Fibroblast of skin of right biceps (primary cell): ENCODE measurements at places on chromosomes 2 and 18.

DNA sequence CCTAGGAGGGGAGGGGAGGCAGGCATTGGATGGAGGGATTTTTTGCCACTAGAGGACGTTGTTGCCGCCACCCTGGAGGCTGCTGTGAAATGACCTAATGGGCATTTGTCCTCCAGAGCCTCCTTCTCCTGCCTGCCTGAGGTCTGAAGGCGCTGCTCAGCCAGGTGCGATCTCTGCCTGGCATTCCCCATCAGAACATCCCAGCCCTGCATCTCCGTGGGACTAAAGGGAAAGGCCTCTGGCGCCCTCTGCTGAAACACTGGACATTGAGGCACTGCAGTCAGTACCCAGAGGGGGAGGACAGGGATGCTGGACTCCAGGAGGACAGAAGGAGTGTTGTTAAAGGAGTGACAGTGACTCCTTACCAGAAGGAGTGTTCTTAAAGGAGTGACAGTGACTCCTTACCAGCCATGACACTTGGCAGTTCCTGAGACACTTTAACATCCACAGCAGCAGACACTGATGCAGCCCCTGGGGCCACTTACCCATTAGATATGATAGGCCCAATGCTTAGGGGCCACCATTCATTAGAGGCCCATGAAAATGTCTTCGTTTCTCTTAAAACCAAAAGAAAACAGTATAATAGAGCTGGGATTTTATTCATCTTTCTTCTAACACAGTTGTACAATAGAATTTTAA, 17.0 kb downstream of the THNSL2 start:
- peak; percentile 55 for DNase-seq

- peak; percentile 97 for DNase-seq
Observed at GRCh38 chr2:207311316-207312005, 145.7 kb upstream of the KLF7 start.

- DNase-seq = no peak
Observed at GRCh38 chr18:23701017-23701416, 11.8 kb downstream of the LAMA3 start.

- DNase-seq = no peak
Observed at GRCh38 chr2:1664076-1664605, 80.2 kb downstream of the PXDN start.

DNA sequence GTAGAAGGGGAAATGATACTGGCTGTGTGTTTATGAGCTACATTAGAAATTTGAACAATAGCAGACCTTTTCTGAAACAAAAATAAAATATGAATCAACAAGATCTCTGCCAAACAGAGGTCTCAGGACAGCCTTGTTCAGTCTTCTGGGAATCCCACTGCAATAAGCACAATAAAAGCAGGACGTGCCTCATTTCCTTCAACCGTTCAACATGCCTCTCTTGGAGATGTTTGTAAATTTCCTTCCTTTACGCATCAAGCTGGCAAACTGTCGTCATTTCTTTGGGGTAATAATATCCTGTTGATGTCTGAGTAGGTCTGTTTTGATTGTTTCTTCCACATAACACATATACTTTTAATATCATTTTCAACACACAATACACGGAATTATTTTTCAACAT, 77.2 kb downstream of the TCF4 start:
- peak; percentile 84 for DNase-seq

- peak; percentile 90 for DNase-seq
Observed at GRCh38 chr2:187541086-187542085, 12.8 kb downstream of the TFPI start.

GRCh38 chr2:128490881-128491691, 172.4 kb upstream of the HS6ST1 start:
- no peak for DNase-seq

- DNase-seq = no peak
Observed at GRCh38 chr18:75075429-75075841, 133.5 kb downstream of the PTGR3 start.

DNA sequence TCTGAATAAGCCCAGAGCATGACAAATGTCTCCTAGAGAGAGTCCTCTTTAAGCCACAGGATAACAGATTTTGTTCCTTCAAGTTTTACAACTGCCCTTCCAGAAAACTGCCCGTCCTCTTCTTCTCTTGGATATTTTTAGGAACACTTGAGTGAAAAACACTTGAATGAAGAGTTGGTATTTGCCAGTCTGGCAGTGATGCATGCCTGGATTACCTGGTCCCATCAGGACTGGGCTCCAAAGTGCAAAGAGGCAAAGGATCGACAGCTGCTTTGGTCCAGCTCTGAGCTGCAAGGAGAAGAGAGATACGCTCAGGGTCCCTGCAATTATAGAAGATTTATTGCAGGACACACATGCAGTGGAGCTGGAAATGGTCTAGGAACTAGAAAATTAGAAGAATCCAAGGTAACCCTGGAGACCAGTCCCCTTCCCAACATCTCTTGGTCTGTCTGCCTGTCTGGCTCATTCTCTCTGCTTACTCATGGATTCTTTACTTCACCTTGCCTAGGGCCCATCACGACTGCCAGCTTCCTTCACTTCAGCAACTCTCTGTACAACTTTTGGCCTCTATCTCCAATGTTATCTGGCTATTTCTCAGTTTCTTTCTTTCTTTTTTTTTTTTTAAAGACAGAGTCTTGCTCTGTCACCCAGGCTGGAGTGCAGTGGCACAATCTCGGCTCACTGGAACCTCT, 112.1 kb upstream of the SIX2 start:
- DNase-seq = no peak

DNA sequence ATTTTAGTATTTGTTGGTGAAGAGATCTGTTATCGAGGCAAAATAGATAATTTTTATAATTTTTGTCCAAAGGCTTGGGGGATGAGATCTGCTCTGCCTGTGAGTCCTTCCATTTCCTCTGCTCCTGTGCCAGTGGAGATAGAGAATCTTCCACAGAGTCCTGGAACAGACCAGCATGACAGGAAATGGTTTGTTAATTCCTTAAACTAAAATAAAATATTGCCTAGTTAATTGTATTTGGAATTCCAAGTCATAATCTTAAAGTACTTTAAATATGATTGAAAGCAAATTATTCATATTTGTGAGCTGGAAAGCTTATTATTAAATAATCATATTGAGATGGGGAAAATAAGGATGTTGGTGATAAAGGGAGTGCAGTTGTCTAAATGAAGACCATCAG, 87.8 kb downstream of the EPB41L5 start:
- no peak for DNase-seq

DNA sequence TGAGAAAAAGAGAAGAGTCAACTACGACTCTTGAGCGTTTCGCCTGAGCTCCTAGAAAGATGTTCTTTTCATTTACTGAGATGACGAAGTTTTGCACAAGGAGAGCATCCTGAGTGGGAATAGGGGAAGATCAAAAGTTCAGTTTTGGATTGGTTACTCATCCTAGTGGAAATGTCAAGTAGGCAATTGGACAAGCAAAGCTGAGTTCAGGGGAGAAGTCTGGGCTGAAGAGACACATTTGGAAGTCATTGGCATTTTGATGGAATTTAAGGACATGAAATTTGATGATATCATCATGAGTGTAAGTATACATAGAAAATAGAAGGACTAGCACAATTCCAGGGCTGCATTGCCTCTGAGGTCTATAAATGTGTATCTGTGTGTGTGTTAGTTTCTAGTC, 416.6 kb downstream of the RAD51AP2 start:
- DNase-seq = peak; percentile 82

DNA sequence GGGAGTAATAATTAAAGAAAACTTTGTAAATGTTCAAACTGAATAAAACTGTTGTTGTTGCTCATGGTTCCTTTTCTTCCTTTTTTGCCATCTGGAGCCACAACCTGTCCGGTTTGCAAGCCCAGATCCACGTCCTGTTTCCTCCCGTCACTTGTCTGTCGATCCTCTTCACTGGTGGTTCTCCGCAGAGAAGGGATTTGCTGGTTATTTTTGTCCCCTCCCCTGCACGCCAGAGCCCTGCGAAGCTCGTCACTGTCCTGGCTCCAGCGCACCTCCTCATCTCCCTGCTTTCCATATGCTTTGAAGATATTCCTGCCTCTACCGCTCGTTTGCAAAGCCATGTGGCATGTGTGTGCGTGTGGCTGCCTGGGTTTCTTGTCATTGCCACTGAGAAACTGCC, 461.4 kb downstream of the RNF144A start:
- DNase-seq = no peak

DNA sequence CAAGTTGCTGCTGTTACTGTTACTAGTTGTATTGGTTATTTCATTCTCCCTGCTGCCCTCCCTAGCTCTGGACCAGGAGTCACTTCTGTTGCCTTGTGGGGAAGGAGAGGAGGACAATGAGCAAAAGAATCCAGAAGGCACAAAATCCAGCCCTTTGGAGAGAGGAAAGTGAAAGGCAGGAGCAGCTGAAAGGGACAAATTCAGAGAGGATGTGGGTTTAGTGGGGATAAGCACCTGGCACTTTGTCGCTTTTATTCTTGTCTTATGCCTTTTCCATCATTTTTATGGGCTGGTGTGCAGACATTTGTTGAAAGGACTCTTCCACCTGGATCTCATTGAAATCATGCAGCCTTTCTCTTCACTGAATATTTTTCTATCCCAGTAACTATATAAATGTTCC, 24.3 kb upstream of the LTBP1 start:
- DNase-seq = no peak

GRCh38 chr18:59276047-59276446, 2.8 kb upstream of the RAX start:
- no peak for DNase-seq

DNA sequence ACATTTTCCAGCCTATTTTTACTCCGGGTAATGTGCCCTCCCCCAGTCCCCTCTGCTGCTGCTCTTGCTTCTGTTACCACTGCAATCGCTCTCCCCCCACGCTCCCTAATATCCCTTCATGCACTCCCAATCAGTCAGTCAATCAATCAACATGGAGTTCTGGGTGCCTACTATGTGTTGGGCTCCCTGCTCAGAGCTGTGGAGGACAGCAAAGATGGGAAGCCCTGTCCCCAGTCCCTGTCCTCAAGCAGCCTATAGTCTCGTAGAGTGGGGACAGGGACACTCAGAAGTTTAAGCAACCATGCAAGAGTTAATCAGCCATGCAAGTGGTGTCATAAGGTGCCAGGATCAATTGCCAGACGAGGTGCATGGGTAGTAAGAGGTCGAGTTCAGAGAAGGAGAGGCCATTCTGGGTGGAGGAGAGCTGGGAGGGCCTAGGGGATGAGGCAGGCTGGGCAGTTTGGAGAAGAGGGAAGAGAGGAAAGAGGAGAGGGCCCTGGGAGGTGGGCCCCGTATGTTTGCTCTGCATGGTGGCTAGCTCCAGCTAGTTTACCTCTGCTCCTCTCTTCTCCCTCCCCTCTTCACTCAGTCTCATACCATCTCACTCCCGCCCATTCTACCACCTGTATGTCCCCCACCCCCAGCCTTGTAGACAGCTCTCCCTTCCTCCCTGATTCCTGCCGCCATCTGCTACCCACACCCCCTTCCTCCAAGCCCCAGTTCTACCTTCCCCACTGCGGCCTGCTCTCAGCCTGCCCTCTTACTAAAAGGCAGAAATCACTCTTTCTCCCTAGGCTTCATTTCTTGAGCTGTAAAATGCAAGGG, 3.9 kb downstream of the ASIC4 start:
- no peak for DNase-seq

DNA sequence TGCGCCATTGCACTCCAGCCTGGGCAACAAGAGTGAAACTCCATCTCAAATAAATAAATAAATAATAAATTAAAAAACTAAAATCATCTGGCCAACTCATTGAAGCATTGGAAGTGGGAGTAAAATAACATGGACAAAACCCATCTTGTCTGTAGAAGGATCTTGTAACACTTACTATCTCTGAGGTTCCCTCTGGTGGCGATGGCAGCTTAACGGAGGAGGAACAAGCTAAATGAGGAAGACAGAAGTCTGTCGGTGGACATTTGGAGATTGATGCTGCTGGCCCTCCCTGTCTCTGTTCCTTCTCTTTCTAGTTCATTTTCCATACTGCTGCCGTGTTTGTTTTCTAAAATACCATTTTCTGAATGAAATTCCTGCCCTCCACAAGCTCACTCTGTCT, 43.4 kb downstream of the ZCCHC2 start:
- DNase-seq = peak; percentile 10

GRCh38 chr2:32626639-32627221, 1.1 kb upstream of the TTC27 start:
- no peak for DNase-seq

DNA sequence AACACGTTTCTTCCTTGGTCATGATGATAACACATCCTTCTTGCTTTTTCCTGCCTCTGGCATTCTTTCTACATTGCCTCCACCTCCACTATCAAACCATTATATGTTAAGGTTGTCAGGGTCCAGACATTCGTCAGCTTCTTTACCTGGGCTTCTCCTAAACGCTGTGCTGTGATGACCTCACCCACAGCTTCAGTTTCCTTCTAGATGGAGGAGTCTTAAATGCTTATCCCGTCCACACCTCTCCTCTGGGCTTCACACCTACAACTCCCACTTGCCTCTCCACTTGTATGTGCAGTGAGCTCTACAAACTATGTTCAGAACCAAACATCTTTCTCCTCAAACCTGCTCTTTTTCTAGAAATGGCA, 666 bp upstream of the STAT1 start:
- no peak for DNase-seq

GRCh38 chr2:52345676-52346075, 1313.7 kb upstream of the NRXN1 start:
- no peak for DNase-seq

GRCh38 chr2:9410108-9410507, 13.2 kb downstream of the ITGB1BP1 start:
- no peak for DNase-seq

DNA sequence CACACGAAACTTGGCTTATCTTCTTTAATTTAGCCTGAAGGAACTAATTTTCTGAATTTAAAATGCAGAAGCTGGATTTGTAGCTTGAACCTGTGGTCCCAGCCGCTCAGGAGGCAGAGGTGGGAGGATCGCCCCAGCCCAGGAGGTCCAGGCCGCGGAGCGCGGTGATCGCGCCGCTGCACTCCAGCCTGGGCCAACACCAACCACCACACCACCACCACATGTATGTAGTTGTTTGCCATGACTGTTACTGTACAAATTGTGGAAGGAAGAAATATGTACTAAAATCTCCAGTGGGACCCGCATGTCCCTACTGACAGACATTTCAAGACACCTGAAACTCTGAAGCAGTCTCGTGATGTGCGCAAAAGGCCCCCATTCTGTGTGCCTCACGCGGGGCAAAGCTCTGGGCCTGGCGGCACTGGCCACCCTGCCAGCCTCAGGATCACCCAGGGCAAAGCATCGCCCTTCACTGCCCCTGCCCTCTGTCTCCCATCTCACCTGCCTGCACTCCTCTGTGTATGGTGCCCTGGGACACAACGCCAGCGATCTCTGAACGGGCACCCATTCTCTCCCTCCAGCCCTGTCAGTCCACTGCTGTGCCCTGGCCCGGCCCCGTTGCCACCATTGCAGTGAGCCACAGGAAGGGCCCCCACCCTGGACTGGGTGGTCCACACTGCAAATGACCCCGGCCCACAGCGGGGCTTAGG, 10.1 kb upstream of the ADI1 start:
- DNase-seq = no peak

GRCh38 chr2:149004836-149005235, 33.7 kb upstream of the LYPD6B start:
- peak; percentile 30 for DNase-seq

- DNase-seq = no peak
Observed at GRCh38 chr2:225069477-225069876, 27.2 kb upstream of the DOCK10 start.
